ENCODE measurements at places on chromosomes 13 and 19. TPM values are rescaled to one million over a fixed set of nuclear protein-coding genes. Genes with fewer than 3 reads are reported as not detected.

- H3K27me3 ChIP-seq, result no peaks in the 10 kb centered on the region
- H3K36me3 ChIP-seq, result no peaks in the 10 kb centered on the region
- no peak for DNase-seq
- H3K4me3 ChIP-seq, result no peak within 1 kb of the TSS
These were observed at the start of gene CEACAM6 for GRCh38 chr19:41755328-41755913. CEACAM6 (plus strand) TSS chr19:41755530; CDS start chr19:41755639, 109 bp downstream.

DNA sequence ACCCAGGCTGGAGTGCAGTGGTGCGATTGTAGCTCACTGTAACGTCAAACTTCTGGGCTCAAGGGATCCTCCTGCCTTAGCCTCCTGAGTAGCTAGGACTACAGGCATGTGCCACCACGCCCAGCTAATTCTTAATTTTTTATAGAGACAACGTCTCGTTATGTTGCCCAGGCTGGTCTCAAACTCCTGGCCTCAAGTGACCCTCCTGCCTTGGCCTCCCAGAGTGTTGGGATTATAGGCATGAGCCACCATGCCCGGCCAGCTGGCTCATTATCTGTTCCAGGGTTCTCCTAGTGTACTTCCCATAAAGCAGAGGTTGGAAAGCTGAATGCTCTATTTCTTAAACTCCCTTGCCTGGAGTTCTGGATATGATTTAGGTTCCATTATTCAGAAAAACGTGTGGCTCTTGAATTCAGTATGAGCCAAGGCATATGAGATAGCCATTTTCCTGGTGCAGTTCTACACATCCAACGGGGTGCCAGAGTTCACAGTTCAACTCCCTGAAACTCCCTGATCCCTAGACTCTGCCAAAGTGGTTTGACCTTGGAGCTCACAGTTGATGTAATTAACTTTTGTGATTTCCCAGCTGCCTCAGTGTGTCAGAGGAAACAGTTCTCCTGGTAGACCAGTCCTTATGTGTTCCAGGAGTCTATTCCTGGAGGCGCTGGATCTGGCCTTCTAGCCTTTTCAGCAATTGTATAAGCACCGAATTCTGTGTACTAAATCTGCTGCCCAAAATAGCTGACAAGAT is 21.6 kb downstream of the GPR183 start:
- H3K36me3 ChIP-seq, result no peaks in the 10 kb centered on the region
- no peak overlapping the region for H3K27ac ChIP-seq
- H3K4me3 ChIP-seq, result no peak overlapping the region
- no peak for DNase-seq
- no peaks in the 10 kb centered on the region for H3K27me3 ChIP-seq
- no peaks in the 10 kb centered on the region for H3K4me1 ChIP-seq

- H3K27me3 ChIP-seq, result no peaks in the 10 kb centered on the region
- H3K36me3 ChIP-seq, result no peaks in the 10 kb centered on the region
- H3K4me3 ChIP-seq, result no peak overlapping the region
- no peak for DNase-seq
These were observed 19.8 kb upstream of the ATP11A start for GRCh38 chr13:112669881-112670499.

DNA sequence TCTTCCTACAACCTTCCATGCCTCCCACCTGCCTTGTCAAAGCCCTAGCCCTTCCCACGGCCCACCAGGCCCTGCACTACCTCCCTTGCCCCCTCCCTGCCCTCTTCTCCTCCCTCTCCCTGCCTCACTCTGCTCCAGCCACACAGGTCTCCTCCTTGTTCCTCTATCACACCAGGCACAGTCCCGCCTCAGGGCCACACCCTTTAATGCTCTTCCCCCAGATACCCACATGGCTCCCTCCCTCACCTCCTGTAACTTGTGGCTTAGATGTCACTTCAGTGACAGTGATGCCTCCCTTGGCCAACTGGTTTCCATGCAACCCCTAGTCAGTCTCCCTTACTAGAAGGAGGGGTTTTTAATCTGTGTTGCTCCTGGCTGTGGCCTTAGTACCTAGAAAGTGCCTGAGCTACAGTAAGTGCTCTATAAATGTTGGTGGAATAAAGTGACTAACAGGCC is 1.3 kb downstream of the SIRT6 start:
- no peak for DNase-seq
- H3K36me3 ChIP-seq, result no peaks in the 10 kb centered on the region
- no peak overlapping the region for H3K27ac ChIP-seq
- H3K27me3 ChIP-seq, result no peaks in the 10 kb centered on the region

GRCh38 chr19:2289714-2290435 is 7.9 kb upstream of the PEAK3 start:
- peak overlapping the region; percentile 34 for H3K4me3 ChIP-seq
- H3K36me3 ChIP-seq, result no peaks in the 10 kb centered on the region
- H3K27ac ChIP-seq, result no peak overlapping the region
- peaks cover 100% of the 10 kb centered on the region for H3K27me3 ChIP-seq
- DNase-seq, result peak; percentile 53

DNA sequence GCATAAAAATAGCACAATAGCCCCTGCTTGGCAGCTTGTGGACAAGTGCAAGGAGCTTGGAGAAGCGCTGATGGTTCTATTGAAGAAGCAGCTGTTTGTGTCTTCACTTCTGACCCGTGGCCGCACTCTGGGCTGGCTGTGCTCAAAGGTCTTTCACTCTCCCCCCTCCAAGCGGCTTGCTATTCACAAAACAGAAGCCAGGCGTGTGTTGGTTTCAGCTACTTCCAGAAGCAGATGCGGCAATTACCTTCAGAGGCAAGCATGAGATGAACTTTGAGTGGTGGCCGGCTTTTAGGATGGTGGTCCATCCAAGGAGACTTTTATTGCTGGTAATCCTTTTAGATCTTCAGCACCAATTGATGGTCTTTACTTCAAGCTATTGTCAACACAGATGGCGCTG is 188.5 kb upstream of the ARGLU1 start:
- no peaks in the 10 kb centered on the region for H3K36me3 ChIP-seq
- no peak overlapping the region for H3K4me3 ChIP-seq
- peaks cover 59% of the 10 kb centered on the region for H3K4me1 ChIP-seq
- DNase-seq, result peak; percentile 84
- H3K27me3 ChIP-seq, result no peaks in the 10 kb centered on the region
- H3K27ac ChIP-seq, result peak overlapping the region; percentile 90

DNA sequence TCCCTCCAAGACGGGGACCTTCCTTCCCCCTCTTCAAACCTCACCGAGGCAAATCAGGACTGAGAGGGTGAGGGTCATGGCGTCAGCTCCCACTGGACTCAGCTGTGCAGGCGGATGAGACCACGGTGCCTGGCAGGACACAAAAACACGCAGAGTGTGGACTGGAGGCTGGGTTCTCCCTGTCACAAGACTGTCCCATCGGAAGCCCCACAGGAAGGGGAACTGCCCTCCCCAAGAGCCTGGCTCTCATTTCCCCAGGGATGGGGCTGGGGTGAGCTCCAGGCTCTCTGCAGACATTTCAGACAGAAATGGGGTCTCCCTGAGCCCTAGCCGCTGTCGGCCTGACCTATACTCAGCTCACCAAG is at the start of gene LILRB5:
Gene LILRB5, minus strand, starts transcription at position 158 of the 365 bp plus-strand sequence. Its CDS starts 80 bp downstream, at position 78.
- H3K27ac ChIP-seq, result no peak within 1 kb of the TSS
- H3K36me3 ChIP-seq, result no peaks in the 10 kb centered on the region
- H3K4me1 ChIP-seq, result no peaks in the 10 kb centered on the region
- no peak for DNase-seq
- no peaks in the 10 kb centered on the region for H3K27me3 ChIP-seq
- H3K4me3 ChIP-seq, result no peak within 1 kb of the TSS

DNA sequence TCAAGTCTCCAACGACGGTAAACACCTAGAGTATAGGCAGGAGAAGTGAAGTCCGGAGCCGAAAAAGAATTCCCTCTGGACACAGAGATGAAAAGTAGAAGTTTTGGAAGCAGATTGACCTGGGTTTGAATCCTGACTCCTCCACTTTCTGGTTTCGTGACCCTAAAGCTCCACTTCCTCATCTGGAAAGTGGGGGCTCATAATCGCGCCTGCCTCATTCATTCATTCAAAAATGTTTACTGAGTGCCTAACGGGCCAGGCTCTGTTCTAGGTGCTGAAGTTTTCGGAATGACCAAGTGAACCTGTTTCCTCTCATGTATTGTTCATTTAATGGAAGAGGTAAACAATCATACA is 7.1 kb upstream of the EML2 start:
- H3K4me1 ChIP-seq, result peaks cover 5% of the 10 kb centered on the region
- peaks cover 23% of the 10 kb centered on the region for H3K27me3 ChIP-seq
- no peak overlapping the region for H3K4me3 ChIP-seq
- H3K36me3 ChIP-seq, result no peaks in the 10 kb centered on the region
- DNase-seq, result no peak

Gene RYR1
- 2.2 TPM for total RNA-seq

Gene SBNO2
- 16.2 TPM for total RNA-seq

Gene CGB2
- not detected for total RNA-seq

Gene ERF
- total RNA-seq, result 43.1 TPM

Gene ZSCAN4
- not detected for total RNA-seq

DNA sequence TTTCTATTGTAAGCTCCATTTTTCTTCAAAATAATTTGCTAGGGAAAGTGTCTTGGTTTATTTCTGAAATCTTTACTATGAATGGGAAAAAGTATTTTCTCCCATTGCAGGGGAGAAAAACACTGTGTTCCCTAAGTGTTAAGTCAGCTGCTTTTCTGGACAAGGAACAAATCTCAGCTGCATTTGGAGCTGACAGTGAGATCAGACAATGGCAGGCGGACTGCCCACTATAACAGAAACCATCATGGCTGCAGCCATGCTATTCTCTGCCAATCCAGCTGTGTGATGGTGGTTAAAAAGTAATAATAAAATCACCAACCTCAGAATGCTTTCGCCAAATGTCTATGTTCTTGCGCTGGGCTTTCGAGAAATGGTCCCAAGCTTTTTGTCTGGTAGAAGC is 302.7 kb downstream of the DNAJC15 start:
- H3K4me3 ChIP-seq, result no peak overlapping the region
- no peak overlapping the region for H3K27ac ChIP-seq
- H3K36me3 ChIP-seq, result no peaks in the 10 kb centered on the region

Gene CPB2
- total RNA-seq, result not detected

Gene PRTN3
- not detected for total RNA-seq

DNA sequence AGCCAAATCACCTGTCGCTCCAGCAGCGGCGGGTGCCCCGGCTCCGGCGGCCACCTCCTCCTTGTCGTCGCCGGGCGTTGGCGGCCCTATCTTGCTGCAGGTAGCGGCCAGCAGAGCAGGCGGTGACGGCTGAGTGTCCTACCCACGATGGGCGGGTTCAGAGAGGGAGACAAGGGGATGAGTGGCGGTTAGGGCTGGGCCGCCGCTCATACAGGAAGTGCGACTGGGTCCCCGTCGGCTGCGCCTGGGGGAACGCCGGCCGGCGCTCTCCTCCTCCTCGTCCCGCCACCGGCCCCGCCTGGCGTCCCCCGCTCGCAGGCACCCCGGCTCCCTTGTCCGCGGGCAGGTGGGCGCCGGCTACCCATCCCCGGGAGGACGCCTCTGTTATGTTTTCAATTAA is 1692.0 kb downstream of the SLITRK5 start:
- H3K36me3 ChIP-seq, result no peaks in the 10 kb centered on the region
- no peaks in the 10 kb centered on the region for H3K27me3 ChIP-seq
- DNase-seq, result no peak
- no peak overlapping the region for H3K4me3 ChIP-seq
- no peak overlapping the region for H3K27ac ChIP-seq

Gene FPR2
- total RNA-seq, result not detected

Gene LDLR
- total RNA-seq, result 39.3 TPM

DNA sequence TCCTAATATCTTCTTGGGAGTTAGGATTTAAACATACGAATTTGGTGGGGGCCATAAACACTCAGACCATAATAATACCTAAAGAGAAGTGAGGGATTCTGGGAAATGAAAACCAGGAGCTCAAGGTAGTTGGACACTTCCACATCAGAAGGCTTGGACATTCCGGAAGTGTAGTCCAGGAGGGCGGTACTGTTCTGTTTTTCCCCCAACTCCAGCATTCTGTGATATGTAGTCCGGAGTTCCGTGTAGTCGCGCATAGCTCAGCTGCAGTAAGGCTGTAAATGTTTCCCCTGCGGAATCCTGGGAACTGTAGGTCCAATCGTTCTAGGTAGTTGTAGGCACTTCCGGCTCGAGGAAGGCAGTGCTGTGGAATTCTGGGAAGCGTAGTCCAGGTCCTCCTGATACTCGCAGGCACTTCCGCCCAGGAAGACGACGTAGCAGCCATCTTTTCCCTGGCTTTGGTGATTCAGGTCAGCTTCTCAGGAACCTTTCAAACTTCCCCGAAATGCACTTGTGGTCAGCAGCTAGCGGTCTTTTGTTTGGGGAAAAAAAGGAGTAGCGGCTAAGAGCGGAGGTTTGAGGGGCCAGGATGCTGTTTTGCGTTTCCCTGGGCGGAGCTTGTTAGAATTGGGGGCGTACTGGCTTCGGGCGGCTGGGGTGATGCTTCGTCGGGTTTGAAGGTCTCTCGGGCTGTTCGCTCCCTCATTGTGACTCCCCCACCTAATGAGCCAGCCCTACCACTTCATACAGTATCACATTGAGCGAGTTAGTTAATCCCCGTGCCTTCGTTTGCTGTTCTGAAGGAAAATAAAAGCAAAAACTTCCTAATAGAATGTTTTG is at the start of gene ZNF226:
Gene ZNF226, plus strand, starts transcription at position 428 of the 840 bp plus-strand sequence. CDS start 4,981 bp downstream, outside the sequence.
- H3K27ac ChIP-seq, result peak within 1 kb of the TSS; percentile 85
- peaks cover 15% of the 10 kb centered on the region for H3K36me3 ChIP-seq
- peak within 1 kb of the TSS; percentile 80 for H3K4me3 ChIP-seq
- H3K27me3 ChIP-seq, result no peaks in the 10 kb centered on the region
- DNase-seq, result peak; percentile 96
- H3K4me1 ChIP-seq, result peaks cover 9% of the 10 kb centered on the region

DNA sequence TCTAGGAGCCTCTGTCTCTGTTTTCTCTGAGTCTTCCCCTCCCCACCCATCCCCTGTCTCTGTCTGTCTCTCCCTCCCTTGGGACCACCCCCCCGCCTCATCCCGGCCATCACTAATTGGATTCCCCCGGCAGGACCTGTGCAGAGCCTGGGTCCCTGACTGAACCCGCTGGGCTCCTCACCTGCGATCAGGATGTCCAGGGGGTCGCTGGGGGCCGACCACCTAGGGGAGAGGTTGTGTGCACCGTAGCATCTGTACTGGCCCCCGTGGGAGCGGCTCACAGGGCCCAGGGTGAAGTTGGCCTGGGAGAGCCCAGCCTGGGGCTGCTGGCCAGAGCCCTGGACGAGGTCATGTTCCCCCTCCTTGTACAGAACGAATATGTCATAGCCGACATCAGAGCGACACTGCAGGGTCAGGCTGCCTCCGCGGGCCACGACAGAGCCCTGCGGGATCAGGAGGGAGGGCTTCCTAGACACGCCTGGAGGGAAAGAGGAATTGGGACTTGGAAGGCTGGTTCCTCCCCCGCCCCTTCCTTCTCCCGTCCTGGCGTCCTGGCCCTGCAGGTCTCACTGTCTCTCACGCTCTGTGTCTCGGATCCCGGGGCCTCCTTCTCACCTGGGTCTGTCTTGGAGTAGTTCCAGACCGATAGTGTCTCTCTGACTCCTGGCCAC is 1.8 kb downstream of the LILRB5 start:
- no peaks in the 10 kb centered on the region for H3K36me3 ChIP-seq
- no peak overlapping the region for H3K4me3 ChIP-seq
- no peak for DNase-seq
- H3K27ac ChIP-seq, result no peak overlapping the region

Gene CGB8
- total RNA-seq, result not detected

- no peak for DNase-seq
- H3K4me3 ChIP-seq, result no peak overlapping the region
- H3K27me3 ChIP-seq, result no peaks in the 10 kb centered on the region
These were observed 25.0 kb downstream of the CEBPG start for GRCh38 chr19:33398361-33399060.

GRCh38 chr19:47538812-47539211 is 23.9 kb upstream of the NAPA start:
- H3K27me3 ChIP-seq, result no peaks in the 10 kb centered on the region
- H3K4me1 ChIP-seq, result no peaks in the 10 kb centered on the region
- no peaks in the 10 kb centered on the region for H3K36me3 ChIP-seq
- H3K4me3 ChIP-seq, result no peak overlapping the region
- no peak for DNase-seq
- H3K27ac ChIP-seq, result no peak overlapping the region

Measured in neural progenitor cell (in vitro differentiated cells).